ENCODE measurements at places on chromosomes 1 and 21.

DNA sequence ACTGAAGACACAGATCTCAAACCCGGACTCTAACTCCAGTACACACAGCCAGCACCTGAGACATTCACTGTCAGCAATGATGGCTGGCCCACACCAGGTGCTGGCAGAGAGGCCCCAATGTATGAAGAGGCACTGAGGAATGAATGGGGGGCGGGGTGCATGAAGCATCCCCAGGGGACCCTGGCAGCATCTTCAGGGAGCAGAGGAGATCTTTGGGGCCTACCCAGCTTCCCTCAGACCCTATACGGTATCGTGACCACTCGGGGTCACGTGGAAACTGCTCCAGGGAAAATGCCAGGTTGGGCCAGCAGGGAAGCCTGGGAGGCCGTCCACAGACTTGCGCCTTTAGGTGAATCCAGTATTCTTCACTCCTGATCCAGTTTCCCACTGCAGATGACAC, 84.3 kb downstream of the NPHP4 start:
- no peak for DNase-seq

- no peak for DNase-seq
Measured at GRCh38 chr1:7769673-7770412, 1.3 kb upstream of the VAMP3 start.

- DNase-seq, result no peak
Measured at GRCh38 chr1:4005431-4005830, 105.4 kb upstream of the C1orf174 start.

DNA sequence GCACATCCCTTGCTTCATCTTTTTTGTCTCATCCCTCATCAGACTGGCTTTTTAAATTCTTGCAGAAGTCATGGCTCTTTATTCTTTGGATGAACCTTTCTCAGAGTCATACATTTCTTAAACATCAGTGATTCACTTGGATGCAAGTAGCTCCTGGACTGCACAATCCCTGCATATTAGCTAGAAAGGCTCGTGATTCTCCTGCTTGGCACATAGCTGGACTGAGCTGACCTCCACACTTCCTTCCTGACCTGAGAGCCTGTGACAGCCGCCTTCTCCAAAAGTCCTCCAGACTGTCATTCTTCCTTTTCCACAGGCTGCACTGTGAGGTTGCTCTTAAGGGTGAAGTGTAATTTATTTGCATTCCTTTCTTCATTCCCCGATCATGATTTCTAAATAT, 109.4 kb downstream of the RGL1 start:
- DNase-seq, result no peak

DNA sequence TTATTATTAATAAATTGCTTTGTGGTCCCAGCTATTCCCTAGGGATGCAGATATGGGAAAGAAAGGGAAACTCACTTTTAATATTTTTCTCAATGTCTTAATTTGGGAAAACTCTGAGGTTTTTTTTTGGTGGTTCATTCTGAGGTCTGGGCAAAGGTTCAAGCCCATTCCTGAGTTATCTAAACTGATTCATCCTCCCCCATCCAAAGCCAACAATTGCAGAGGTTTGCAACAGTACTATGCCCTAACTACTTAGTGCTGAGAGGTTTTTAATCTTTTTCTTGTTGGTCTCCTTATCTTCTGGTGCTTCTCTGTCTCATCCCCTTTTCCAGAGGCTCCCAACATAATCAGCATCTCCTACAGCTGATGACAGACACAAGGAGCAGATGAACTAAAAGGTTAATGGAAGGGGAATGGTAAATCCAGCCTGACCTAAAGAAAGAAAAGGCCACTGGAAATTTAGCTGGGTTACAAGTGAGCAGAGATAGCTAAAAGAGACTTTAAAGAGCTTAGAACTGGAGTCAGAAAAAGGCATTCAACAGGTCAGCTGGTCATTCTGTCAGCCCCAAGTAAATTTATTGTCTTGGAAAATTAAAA, 390.4 kb downstream of the TGFB2 start:
- no peak for DNase-seq

All from amygdala (tissue), 56 donors.